Activated CD8-positive, alpha-beta memory T cell treated with anti-CD3 and anti-CD28 coated beads for 48 hours (primary cell): ENCODE measurements at places on chromosomes 11 and 22.

DNA sequence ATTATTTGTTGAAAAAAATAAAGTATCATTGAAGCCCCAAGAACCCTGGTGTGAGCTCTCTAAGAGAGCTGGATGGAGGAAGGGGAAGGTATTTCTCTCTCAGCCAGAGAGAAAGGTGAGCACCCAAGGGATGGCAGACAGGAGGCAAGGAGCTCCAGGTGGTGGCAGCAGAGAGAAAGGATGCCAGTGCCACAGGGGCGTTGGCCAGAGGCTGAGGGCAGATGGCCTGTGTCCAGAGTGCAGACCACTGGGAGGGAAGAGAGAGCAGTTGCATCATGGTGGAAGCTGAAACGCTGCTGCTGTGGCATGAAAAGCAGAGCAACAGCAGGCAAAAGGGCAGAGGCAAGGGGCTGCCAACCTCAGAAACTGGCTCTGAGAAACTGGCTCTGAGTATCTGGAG lies 8.5 kb downstream of the SPON1 start:
- DNase-seq, result no peak

DNA sequence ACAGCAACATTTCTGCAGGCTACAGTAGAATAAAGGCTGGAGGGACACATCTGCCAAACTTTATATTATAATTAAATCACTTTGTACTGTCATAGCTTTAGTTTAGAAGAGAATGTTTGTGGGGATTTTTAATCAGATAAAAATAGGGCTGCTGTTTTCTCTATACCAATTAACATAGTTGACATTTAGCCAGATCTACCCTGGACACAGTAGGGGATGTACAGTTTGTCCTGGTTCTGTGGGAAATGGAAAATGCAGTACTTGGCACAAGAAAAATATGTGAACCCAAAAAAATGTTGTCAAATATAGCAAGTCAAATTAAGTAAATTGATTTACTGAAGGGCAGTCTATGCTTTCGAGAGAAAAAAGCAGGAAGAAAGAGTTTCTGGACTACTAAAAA lies 20.8 kb upstream of the PICALM start:
- no peak for DNase-seq

GRCh38 chr11:124193221-124194010 lies 10.3 kb downstream of the OR10D3 start:
- no peak for DNase-seq

- no peak for DNase-seq
Observed at GRCh38 chr11:57427727-57428082, 784 bp upstream of the SLC43A3 start.

DNA sequence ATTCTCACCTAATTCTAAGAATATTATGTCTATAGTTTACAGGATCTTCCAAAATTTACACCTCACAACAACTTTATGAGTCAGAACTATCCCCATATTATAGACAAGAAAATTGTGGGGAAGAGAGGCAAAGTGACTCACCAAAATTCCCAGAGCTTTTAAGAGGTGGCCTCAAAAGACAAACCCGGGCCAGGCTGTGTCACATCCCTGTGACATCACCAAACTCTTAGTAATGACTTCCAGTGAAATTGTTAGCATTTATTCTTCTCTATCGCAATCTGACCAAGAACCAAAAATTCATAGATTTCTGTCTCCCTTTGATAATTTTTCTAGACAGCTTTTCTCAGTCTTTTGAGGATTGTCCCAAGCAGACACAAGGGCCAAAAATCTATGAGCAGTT lies 134.3 kb downstream of the SNX19 start:
- no peak for DNase-seq

GRCh38 chr11:72831521-72832300 lies 17.5 kb downstream of the ATG16L2 start:
- DNase-seq, result no peak

GRCh38 chr11:19244621-19245020 lies 3.9 kb upstream of the E2F8 start:
- no peak for DNase-seq

DNA sequence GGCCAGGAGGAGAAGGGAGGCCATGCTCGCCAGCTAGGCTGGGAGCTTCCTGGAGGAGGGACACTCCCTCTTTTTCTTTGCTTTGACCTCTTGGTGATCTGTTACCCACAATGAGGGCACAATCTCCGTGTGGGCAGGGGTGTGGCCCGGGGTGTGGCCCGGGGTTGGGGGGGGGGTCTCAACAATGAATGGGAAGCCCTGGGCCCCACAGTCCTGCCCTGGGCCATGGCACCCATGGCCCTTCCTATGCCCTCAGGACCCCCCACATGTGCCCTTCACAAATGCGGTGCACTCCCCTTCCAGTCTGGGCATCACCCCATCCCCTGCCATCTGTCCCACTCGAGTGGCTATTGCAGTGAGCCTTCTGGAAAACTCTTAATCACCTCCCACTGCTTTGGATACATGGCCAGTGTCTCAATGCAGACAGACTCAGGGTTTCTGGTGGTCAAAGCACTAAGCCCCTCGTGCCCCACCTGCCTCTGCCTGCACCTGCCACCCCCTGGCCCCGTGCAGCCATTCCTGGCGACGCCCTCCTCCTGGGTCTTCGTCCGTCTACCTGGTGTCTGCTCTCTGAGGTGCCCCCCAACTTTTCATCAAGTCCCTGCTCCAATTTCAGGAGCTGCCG lies 611.3 kb downstream of the TBC1D22A start:
- no peak for DNase-seq

GRCh38 chr11:103631841-103632240 lies 404.6 kb upstream of the DDI1 start:
- no peak for DNase-seq

- no peak for DNase-seq
Observed at GRCh38 chr11:101909087-101909486, 5.7 kb upstream of the CEP126 start.

- no peak for DNase-seq
Observed at GRCh38 chr22:46684706-46685105, 53.3 kb downstream of the CERK start.

GRCh38 chr11:17354601-17354991 lies 3.0 kb downstream of the NCR3LG1 start:
- DNase-seq, result peak; percentile 46
